ENCODE measurements at places on chromosomes 4 and X. TPM values are rescaled to one million over a fixed set of nuclear protein-coding genes. Genes with fewer than 3 reads are reported as not detected.

DNA sequence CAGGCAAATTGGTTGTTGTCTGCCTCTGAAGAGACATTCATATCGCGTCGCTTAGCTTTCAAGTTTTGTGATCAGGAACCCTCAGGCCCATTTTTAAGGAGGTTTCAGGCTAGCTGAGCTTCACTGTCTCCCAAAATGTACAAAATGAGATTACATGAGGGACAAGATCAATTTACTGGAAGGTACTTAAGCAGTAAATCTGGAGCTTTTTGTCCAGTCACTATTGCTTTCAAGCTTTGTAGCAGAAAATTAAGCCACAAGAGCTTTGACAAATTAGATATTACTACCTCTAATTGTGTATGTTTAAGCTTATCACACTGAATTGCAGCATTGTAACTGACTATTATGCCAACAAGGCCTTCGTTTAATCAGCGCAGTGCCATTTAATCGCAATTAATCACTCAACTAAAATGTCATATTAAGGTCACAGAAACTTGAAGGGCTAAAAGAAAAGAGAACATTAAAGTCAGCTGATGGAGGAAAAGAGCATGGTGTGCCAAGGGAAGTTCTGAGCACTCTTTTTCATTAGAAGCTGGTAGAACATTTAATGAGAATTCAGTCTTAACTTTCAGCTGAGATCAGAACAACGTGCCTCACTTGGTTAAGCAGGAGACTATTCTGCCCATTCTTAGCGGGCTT is 353.0 kb downstream of the FBXO8 start:
- no peak for DNase-seq

DNA sequence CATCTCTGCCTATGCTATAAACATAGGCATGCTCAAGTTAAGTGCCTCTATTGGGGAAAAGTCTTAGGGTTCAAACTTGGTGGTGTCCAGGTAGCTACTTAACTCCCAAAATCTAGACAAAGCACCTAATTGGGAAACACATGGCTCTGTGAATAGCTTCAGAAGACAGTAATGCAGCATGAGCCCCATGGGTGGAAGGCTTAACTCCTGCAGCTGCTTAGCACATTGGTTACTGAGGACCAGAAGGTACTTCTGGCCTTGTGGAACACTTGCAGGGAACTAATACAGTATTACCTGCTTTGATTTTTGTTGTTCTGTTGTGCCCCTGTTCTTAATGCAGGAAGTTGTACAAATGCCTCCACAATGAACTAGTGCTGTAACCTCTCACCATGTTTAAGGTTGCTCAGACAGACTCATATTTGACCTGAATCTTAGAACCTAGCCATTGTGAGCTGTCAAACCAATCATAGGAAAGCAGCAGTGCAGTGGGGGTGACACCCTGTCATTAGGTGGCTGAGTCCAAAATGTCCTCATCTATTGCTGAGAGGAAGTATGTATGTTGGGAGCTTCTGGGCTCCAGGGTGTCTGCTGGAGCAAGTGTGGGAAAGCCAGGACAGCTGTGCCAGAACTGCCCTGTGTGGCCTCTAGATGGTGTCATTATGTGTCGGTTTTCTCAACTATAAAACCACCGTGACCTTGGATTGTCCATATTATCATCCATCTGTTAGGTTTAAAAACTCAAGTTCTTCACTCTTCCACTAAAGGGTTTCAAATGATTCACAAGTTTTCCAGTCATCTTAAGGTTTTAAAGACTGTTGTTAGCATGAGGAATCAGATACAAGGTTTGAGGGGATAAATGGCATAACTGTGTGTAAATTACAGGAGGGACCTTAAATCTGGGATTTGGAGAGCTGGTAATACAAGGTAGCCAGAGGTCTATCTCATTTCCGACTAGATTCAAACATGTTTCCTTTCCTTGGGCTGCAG is 69.9 kb upstream of the WDR1 start:
- DNase-seq: no peak

TBC1D8B gene
- total RNA-seq: 0.71 TPM

- DNase-seq: no peak
Measured at GRCh38 chr4:158122501-158122900, 50.3 kb downstream of the GASK1B start.

GRCh38 chr4:65825116-65825753 is 154.9 kb upstream of the EPHA5 start:
- DNase-seq: no peak

STOX2 gene
- total RNA-seq: not detected

IQCM gene
- not detected for total RNA-seq

DNA sequence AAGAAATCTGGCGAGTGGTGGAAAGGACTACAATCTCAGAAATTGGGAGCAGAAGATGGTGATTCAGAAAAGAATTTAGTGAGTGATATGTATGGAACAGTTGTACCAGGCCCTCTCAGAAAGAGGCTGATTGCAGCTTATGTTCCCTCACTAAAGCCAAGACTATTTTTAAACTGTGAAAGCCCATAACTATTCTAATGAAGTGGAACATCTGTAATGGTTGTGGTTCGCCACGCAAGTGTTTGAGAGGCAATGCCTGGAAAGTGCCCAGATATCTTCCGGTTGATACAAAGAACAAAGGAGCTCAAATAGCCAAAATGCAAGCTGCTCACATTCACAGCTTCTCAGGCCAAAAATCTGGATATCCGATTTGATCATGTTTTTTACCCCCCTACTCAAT is 1250.7 kb downstream of the RAPGEF2 start:
- no peak for DNase-seq

TCEAL2 gene
- total RNA-seq: 1.1 TPM

FBXW7 gene
- 139 TPM for total RNA-seq

GRCh38 chr4:59127743-59128142 is 2017.6 kb upstream of the IGFBP7 start:
- no peak for DNase-seq

DNA sequence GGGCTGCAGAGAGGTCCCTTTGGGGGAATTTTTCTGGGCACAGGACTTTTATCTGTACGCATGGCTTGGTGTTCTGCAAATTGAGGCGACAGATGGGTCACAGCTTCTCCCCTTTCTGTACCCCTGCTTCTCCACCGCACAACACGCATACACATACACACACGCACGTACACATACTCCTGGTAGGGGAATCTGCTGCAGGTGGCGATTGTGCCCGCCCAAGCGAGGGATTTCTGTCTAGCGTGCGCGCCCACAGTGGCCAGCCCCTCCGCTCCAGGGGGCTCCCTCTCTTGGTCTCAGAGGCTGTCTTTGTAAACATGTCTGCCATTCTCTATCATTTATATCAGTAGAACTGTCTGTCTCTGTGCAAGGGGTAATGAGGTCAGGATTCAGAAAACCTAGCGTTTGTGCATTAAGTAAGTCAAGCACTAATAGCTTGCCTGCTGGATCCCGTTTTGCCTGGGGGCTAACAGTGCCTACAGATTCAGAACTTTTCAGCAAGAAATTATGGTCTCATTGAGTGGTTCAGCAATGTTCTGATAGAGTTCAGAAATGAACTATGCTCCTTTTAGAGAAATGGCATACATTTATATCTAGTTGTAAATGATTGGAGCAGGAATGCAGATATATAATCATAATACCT is 2.2 kb downstream of the GRID2 start:
- no peak for DNase-seq

MID2 gene
- 2.8 TPM for total RNA-seq

ASB12 gene
- not detected for total RNA-seq

GRCh38 chrX:2829469-2830246 is 928 bp downstream of the GYG2 start:
- DNase-seq: no peak

GRCh38 chrX:40938423-40938822 is 146.8 kb upstream of the USP9X start:
- no peak for DNase-seq

FAM9B gene
- not detected for total RNA-seq

DNA sequence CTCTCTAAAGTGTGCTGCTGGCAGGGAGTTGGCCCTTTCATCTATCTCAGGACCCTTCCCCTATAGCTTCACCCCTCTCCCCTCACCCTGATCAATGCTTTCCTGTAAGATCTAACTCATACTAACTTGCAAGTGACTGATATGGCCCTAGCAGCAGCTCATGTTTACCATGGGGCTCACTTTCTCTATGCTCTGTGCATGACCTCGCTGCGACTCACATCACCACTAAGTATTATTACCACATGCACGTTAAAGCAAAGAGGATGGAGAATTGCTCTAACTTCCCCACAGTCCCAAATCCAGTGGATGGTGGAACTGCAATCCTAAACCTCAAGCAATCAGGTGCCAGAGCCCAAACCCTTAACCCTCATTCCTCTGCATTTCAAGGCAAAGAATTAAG is 626.6 kb downstream of the MID1IP1 start:
- no peak for DNase-seq

DNA sequence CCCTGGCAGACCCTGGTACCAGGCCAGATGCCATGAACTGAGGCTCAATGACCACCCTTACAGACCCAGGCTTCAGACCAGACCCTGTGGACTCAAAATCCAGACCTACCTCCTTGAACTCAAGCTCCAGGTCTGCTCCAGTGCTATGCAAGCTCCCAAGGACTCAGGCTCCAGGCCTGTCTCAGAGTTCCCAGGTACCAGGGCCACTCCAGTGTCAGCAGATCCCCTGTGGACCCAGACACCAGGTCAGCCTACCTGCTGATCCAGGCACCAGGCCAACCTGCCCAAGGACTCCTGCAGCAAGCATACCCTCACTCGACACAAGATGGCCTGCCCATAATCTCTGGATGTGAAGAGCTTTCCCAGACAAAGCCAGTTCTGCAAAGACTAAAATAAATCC is 44.7 kb upstream of the MAGED4 start:
- DNase-seq: no peak

- DNase-seq: no peak
Measured at GRCh38 chr4:55524844-55525571, 21.7 kb downstream of the CLOCK start.

GRCh38 chrX:100654261-100654660 is 10.3 kb downstream of the SRPX2 start:
- DNase-seq: no peak

DNA sequence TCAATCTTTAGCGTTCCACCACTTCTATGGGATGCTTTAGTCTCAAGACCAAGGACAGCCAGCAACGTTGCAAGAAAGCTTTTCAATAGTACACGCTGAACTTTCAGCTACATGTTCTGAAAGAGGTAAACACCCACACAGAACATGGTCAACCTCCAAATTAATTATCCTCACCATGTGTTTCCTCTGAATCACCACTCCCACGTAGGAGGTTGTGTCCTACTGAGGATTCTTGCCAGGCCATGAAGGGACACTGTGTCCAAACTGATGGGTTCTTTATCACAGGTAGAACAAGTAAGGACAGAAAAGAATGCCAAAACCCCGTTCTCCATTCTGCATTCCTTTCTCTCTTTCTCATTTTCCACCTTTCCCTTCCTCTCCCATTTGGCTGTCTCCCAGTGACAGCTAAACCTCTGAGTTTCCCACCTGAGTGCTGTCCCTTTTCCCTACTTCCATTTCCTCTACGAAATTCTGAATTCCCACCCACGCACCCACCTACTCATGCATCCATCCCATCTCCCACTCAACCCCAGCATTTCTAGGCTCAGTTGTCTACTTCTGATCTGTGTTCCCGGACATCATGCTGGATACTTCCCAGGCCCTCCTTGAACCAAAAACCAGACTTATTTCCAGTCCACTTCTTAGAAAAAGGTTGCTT is 29.0 kb upstream of the GPM6B start:
- DNase-seq: no peak

DNA sequence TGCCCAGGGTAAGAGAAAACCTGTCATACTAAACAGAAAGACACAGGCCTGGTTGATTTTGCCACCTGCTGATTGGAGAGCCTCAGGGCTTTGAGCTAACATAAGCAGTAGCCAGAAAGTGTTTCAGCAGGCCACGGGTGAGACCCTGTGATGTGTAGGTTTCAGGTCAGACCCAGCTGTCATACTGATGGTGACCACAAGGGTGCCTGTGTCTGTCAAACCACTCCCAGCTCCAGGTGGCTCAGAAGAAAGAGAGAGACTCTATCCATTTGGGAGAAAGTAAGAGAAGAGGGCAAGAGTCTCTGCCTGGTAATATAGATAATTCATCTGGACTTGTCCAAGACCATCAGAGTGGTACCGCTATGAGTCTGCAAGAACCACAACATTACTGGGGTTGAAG is 72.8 kb upstream of the NLRP2B start:
- no peak for DNase-seq

BDH2 gene
- total RNA-seq: 12.5 TPM

DNA sequence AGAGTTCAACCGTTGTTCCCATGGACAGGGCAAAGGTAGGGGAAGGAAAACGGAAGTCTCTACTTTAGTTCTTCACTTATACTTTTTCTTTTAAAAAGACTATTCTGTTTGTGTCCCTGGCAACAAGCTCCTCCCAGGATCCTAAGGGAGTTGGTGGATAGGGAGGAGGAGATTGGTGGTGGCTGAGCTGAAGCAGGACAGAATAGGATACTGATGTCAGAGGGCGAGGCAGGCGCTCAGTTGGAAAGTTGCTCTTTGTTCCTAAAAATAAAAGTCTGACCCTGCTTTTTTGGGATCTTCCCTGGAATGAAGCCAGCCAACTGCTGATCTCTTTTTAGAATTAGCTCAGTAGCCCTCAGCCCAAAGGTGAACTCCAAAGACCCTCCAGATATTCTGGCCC is 104.7 kb downstream of the MGST2 start:
- no peak for DNase-seq

- DNase-seq: no peak
Measured at GRCh38 chr4:24244663-24245490, 339.5 kb downstream of the DHX15 start.

DNA sequence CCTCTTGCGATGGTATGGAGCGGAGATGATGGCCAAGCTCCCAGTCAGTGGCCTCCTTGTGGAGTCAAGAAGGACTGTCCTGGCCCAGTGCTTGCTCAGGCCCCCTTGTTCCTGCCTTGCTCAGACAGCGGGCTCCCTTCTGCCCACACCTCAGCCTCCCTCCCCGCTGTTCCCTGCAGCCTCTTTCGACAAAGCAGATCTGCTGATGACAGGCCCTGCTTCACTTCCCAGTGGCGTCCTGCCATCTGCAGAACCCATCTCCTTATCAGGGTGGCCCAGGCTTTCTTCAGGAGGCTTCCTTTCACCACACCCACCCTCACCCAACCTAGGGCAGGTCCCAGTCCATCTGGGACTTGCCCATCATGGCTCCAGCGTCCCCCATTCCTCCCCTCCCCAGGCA is 80.0 kb downstream of the CLDN34 start:
- DNase-seq: no peak

GRCh38 chrX:65532016-65532415 is 2.6 kb downstream of the LAS1L start:
- DNase-seq: no peak

FGF5 gene
- not detected for total RNA-seq

RIPPLY1 gene
- total RNA-seq: not detected

DNA sequence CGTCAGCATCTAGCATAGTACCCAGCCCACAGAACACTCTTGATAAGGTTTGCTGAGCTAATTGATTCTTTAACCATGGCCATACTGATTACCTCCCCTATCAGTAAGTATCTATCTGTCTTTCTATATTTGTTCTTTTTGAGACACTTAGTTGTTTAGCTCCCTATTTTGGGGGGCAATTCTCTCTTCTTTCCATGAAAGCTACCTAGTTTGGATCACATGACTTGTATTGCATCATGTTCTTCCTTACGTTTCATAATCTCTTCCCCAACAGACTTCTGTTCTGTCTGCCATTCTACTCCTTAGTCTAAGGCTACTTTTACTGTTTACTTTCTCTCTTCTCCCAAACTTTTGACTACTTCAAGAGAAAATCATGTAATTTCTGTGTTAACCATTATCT is 39.0 kb downstream of the TBC1D19 start:
- no peak for DNase-seq
